ENCODE measurements at places on chromosomes 4 and X.

GRCh38 chrX:153871451-153871850 lies 14.5 kb downstream of the L1CAM start:
- DNase-seq: no peak

DNA sequence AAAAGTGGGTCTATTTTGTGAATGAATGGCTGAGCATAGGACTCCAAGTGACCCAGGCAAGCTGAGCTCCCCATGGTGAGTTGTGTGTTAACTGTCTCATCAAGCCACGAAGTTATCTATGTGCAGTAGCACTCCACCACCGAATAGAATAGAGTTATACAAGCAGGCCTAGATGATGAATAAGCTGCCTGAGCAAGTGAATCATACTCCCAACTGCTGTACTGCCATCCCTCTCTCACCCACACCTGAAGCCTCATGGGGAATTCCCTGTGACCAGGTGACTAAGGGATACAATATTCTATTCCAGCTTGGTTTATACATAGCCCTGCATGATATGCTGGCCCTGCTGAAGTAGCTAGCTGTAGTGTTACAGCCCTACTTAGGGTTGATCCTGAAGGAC lies 38.7 kb downstream of the KDM5C start:
- DNase-seq: no peak

GRCh38 chr4:52038103-52038912 lies at the start of gene SGCB:
TSS of gene SGCB (minus strand) at chr4:52038299. CDS start at chr4:52038259, 40 bp downstream.
- DNase-seq: peak; percentile 44

DNA sequence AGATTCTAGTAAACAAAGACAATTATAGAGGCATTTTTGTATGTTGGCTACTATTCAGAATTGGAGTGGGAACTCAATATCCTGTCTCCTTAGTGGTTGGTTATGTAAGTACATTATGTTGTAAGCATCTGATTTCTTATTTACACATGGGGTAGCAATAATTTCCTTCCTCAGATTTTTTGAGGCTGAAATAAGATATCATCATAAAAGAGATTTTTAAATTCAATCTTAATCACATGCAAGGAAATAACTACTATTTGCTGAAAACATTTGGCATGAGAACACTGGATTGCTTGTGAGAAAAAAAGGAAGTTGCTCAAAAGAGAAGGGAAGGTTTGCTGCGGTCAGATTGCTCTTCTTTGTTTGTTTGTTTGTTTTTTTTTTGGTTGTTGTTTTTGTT lies 437.7 kb upstream of the HS3ST1 start:
- DNase-seq: no peak

GRCh38 chr4:141851246-141851891 lies 215.0 kb downstream of the IL15 start:
- DNase-seq: no peak

DNA sequence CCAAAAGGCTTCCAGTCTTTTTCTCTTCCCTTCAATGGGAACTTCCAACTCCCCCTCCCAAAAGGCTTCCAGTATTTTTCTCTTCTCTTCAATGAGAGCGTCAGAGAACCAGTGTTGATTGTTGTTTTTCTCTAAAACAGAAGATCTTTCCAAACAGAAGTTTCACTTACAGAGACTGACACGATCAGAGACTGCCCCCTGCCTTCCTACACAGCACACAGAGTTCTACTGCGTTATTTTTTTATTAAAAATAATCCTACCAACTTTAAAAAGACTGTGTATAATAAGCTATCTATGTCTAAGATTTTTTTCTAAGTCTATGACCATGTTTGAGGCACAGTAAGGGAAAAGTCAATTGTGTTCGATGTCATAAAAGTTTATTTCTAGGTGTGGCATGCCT lies 3.5 kb upstream of the HTR2C start:
- DNase-seq: no peak

DNA sequence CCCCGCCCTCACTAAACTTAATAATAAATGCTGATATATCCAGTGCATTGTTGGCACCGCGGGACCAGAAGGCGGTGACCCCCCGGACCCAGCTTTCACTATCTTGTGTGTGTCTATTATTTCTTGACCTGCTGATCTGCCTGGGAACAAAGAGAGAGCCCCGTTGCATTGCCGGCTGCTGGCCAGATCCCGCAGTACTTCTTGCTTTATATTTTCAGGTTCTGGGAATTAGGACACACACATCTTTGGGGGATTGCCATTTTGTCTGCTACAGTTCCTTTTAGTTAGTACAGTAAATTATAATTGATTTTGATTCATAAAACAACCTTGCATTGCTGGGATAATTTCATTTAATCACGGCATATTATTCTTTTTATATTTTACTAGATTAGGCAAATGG lies 2.2 kb upstream of the RTL8B start:
- DNase-seq: no peak

DNA sequence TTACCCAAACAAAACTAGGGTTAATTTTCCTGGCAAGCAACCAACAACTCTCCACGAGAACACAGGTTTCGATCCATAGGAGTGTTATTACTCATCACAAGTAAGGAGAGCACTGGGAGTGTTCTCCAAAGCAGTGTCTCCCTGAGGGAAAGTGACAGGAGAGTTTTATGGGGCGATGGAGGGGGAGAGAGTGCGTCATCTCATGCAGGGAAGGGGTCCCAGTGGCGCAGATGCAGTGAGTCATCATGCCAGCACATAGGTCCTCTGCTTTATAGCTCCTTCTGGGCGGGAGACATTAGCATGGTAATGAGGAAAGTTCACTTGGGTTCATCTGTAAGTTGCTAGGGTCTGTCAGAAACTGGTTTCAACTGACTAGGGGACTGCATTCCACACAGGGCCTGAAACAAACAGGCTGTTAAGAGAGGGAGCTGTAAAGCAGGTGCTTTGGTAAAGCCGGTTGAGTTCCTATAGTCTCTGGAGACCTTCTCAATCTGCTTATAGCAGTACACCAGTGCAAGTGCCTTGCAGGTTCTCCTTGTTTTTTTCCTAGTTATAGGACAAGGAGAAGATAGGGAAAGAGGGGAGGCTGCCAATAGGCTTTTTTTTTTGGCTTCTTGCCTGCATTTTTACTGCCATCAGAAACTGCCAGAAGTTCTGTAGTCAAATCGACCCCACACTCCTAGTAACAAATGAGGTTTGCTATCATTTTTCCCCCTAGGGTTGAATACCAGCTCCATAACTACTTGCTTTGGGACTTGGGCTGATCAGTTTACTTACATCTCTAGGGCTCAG lies 12.8 kb upstream of the BOD1L1 start:
- peak; percentile 87 for DNase-seq

DNA sequence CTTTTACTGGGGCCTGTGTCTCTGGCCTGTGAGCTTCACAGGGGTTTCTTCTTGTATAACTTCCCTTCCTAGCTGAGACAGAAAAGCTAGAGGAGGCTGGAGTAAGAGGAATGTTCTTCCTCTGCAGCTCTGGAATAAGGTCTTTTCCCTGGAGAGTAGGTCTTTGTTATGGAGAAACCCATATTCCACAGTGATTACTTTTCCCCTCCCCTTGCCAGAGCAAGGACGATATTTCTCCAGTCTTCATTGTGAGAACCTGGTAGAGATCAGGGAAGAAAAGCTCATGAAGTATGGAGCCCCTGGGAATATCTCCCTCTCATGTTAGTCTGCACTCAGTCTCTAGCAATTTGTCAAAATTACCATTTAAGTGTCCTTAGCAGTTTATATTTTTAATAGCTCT lies 18.7 kb upstream of the GLRB start:
- DNase-seq: no peak

DNA sequence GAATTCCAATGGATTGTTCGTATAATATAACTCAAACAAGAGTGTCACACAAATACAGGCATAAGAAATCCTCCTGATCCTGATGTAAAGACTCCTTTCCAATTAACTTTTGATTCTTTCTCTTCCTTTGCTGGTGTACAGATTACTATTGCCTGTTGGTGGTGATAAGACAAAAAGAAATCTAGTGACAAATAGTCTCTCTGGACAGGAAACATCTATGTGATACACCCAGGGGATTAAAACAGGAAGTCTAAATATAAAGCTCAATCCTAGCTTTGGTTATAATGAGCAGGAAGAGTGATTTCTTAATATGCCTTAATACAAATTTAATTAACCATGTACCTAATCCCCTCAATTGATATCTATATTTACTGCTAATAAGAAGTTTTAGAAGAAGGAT lies 45.1 kb downstream of the ARHGEF6 start:
- DNase-seq: no peak

GRCh38 chr4:5753766-5754528 lies 42.9 kb downstream of the EVC start:
- peak; percentile 88 for DNase-seq

DNA sequence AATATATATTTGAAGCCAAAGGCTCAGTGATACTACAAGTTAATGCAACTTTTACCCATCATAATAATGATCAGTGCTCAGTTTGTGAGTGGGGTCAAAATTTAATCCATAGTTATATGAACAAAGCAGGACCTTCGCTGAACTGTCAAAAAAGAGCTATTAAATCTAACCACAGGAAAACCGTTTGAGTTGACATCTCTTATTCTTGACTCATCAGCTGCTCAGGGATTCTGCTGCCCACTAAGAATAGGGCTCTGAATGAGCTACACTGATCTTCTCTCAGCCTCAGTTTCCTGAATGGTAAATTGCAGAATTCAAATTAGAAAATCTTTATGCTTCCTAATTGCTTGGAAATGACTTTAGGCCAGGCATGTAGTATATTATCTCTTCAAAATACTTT lies 44.9 kb upstream of the NAP1L5 start:
- no peak for DNase-seq

DNA sequence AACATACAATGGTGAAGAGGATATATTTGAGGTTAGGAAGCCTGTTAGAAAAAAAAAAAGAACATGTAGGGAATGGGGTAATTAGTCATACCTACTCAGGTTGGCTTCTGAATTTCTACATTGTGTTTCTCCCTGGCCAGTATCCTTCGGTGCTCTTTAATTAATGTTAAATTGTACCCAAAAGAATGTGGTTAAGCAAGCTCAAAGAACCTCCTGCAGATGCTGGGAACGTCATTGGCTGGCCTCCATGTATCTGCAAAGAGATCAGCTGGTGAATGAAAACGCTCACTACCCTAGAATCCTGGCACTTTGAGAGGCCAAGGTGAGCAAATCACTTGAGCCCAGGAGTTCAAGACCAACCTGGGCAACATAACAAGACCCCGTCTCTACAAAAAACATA lies 942.3 kb upstream of the PRKX start:
- DNase-seq: no peak

GRCh38 chrX:109635146-109635545 lies 10.2 kb upstream of the KCNE5 start:
- DNase-seq: peak; percentile 2
